ENCODE measurements at places on chromosomes 11 and 22. TPM values are rescaled to one million over a fixed set of nuclear protein-coding genes. Genes with fewer than 3 reads are reported as not detected.

Gene OSBP
- total RNA-seq, result 27.2 TPM

Gene EXPH5
- total RNA-seq, result 0.56 TPM

DNA sequence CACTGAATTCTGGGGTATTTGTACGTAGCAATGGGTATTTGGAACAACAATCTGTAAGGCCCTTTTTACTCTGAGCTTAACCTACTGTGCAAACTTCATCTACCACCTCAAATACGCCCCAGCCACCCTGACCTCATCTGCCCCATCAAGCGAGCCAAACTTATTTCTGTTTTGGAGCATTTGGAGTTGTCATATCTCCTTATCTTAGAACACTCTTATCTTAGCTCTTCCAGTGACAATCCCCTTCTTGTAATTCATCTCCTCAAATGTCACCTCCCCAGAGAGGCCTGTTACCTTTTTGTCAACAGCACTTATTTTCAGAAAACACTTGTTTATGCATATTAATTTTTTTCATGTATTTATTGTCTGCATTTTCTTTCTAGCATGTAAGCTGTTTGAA, 4.7 kb upstream of the MSANTD2 start:
- no peak for DNase-seq
- H3K4me3 ChIP-seq, result no peak overlapping the region
- peaks cover 1% of the 10 kb centered on the region for H3K4me1 ChIP-seq
- H3K27ac ChIP-seq, result no peak overlapping the region
- no peaks in the 10 kb centered on the region for H3K36me3 ChIP-seq

DNA sequence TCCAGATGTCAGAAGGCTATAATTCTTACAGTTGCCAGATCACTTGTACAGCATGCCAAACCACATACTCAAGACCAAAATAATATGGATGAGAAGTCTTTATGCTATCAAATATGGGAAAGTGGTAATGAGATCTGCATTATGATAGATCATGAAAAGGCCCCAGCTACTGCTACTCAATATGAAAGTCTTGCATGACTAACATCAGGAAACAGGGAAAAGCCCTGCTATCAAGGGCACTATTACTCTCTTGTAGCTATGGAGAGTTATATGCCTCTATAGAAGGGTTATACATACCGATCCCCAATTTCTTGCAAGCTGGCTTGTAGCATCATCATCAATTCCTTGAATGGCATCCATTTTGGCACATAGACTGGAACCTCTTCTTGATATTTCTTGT, 30.2 kb upstream of the TMPRSS5 start:
- no peaks in the 10 kb centered on the region for H3K27me3 ChIP-seq
- H3K4me3 ChIP-seq, result no peak overlapping the region
- peaks cover 16% of the 10 kb centered on the region for H3K36me3 ChIP-seq
- H3K4me1 ChIP-seq, result no peaks in the 10 kb centered on the region
